ENCODE measurements at places on chromosomes 3 and 15.

- DNase-seq = no peak
These were observed 362.3 kb upstream of the RGMA start for GRCh38 chr15:93451265-93451664.

GRCh38 chr3:16114930-16115329 lies 59.5 kb upstream of the GALNT15 start:
- DNase-seq = no peak

- DNase-seq = no peak
These were observed 101.1 kb upstream of the THRB start for GRCh38 chr3:24595796-24596195.

GRCh38 chr3:45868213-45868612 lies 18.1 kb upstream of the CCR9 start:
- DNase-seq = no peak

- DNase-seq = no peak
These were observed 63.6 kb upstream of the MEF2A start for GRCh38 chr15:99502182-99502581.

DNA sequence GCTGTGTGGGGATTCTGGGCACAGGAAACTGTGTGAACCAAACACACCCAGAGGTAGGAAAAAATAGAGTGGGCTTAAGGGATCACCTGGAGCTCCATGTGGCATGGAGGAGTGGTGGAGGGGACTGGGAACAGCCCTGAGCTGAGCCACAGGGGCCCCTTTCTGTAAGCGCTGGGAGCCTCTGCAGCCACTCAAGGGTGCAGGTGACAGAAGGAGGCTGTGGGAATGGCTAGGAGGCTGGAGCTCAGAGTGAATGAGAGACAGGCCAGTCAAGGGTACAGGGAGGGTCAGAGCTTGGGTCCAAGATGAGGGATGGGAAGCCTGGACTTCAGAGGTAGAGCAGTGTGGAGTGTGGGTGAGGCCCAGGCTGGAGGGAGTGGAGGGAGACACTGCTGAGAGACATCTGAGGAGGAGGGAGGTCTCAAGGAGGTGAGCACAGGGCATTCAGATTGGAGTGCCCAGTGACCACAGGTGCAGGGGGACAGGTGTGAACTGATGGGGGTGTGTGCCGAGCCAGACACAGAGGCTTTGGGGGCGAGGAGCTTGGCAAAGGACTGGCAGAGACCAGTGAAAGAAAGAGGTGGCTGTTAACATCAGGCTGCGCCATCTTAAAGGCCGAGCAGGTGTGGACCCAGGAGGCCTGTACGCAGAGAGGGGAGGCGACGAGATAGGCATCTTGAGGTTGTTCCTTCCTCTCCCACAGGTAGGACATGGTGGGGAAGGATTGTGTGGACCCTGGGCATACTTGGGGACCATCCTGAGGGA lies 56.8 kb downstream of the FGD5 start:
- DNase-seq = no peak

DNA sequence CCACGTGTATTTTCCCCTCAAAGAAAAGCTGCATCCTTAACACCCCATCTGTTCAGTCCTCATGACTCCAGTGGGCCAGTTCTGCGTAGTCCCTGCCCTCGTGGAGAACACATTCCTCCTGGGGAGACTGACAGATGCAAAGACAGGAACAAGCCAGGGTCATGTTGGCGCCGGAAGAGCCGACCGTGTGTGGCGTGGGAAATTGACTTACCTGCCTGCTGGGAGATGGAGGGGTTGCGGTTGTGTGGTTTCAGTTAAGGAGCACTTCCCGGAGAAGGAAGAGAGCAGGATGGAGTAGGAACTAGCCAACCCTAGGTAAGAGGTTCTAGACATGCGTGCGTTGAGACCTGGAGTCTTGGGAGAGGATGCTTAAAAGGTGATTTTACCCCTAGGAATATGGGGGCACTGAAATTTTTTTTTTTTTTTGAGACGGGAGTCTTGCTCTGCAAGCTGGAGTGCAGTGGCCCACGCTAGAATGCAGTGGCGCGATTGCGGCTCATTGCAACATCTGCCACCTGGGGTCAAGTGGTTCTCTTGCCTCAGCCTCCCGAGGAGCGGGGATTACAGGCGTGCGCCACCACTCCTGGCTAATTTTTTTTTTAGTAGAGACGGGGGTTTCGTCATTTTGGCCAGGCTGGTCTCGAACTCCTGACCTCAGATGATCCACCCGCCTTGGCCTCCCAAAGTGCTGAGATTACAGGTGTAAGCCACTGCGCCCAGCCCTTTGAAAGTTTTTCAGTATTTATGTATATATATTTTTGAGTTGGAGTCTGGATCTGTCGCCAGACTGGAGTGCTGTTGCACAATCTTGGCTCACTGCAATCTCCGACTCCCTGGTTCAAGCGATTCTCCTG lies 1.4 kb downstream of the VHL start:
- DNase-seq = no peak

DNA sequence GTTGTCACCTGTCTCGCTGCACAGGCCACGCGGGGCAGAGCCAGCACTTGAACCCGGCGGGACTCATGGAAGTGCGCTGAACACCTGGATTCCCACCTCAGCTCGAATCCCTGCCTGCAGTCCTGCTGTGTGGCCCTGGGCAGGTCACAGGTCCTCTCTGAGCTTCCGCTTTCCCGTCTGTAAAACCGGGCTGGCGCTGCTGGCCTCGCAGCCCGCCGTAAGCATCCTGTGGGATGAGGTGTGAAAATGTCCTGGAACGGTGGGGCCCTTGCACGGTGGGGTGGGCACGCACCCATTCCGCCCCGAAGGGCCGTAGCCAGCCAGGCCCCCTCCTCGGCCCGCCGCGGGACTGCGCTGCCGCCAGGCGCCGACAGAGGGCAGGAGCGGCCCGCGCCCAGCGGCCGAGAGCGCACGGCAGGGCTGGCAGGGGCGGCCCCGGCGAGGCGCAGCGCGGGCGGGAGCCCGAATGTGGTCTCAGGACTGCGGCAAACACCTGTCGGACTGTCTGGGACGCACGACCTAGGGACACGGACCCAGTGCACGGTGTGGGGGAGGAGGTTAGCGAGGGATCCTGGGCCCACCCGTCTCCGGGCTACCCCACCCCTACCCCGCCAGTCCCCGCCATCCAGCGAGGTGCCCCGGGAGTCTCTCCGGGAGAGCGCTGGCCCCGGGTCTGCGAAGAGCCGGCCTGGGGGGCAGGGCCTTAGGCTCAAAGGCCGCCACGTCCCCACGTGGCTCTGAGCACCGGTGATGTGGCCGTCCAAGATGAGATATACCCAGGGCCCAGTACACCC lies 40.4 kb downstream of the DNAJB8 start:
- DNase-seq = peak; percentile 70
